Nasal cavity respiratory epithelium epithelial cell of viscerocranial mucosa (primary cell): ENCODE measurements at places on chromosomes 2 and 18. TPM values are rescaled to one million over a fixed set of nuclear protein-coding genes. Genes with fewer than 3 reads are reported as not detected.

The ACVR1C gene
- total RNA-seq, result 0.34 and 0.50 TPM in 2 replicates

The RGPD3 gene
- 0.34 and 0.43 TPM in 2 replicates for total RNA-seq

The HDLBP gene
- 1,081 and 1,093 TPM in 2 replicates for total RNA-seq

The ANKRD30B gene
- total RNA-seq, result not detected in 2 replicates

The FAP gene
- total RNA-seq, result 1.7 and 14.2 TPM in 2 replicates

The STK11IP gene
- total RNA-seq, result 14.2 and 15.4 TPM in 2 replicates

The LHCGR gene
- total RNA-seq, result not detected in 2 replicates

The MBP gene
- 54.3 and 54.7 TPM in 2 replicates for total RNA-seq

The DIPK1C gene
- not detected in 2 replicates for total RNA-seq

The KCNS3 gene
- total RNA-seq, result 4.1 and 8.1 TPM in 2 replicates

The PPIL3 gene
- 48.9 and 51.9 TPM in 2 replicates for total RNA-seq

The MYCN gene
- total RNA-seq, result not detected in 2 replicates

The NEU2 gene
- total RNA-seq, result not detected in 2 replicates

The ALLC gene
- total RNA-seq, result not detected in 2 replicates

The TMEM185B gene
- total RNA-seq, result 26.7 and 38.6 TPM in 2 replicates

The TNFAIP6 gene
- total RNA-seq, result not detected in 2 replicates

The CD8B2 gene
- total RNA-seq, result not detected in 2 replicates

The ARHGEF33 gene
- under 0.01 and 0.21 TPM in 2 replicates for total RNA-seq

The KCNJ3 gene
- total RNA-seq, result not detected in 2 replicates

The TRIM43 gene
- total RNA-seq, result under 0.01 TPM in 1 of 2 replicates, not detected in the other

The EPHA4 gene
- 2.7 and 7.6 TPM in 2 replicates for total RNA-seq

The HOXD9 gene
- not detected in 2 replicates for total RNA-seq

The IL18R1 gene
- total RNA-seq, result 5.5 and 9.5 TPM in 2 replicates

The CDK15 gene
- total RNA-seq, result not detected in 2 replicates

The G6PC2 gene
- not detected in 2 replicates for total RNA-seq

The RAX gene
- total RNA-seq, result not detected in 2 replicates

The GULP1 gene
- total RNA-seq, result 38.7 and 66.6 TPM in 2 replicates

The KCNG3 gene
- total RNA-seq, result under 0.01 TPM in 2 replicates

The PSMA8 gene
- total RNA-seq, result not detected in 2 replicates

The SERTAD2 gene
- total RNA-seq, result 8.5 and 25.2 TPM in 2 replicates

The UGT1A8 gene
- under 0.01 and 0.14 TPM in 2 replicates for total RNA-seq

The IL36RN gene
- 2.0 and 5.1 TPM in 2 replicates for total RNA-seq

The RTTN gene
- total RNA-seq, result 42.7 and 48.9 TPM in 2 replicates

The SLC20A1 gene
- total RNA-seq, result 105 and 112 TPM in 2 replicates

The GBX2 gene
- not detected in 2 replicates for total RNA-seq

The LYPD6 gene
- total RNA-seq, result 1.4 TPM in 2 replicates

The IL1RL1 gene
- 3.0 and 53.3 TPM in 2 replicates for total RNA-seq

The SLC5A7 gene
- not detected in 2 replicates for total RNA-seq

The POMC gene
- total RNA-seq, result 0.07 TPM in 1 of 2 replicates, not detected in the other

The FAM110C gene
- total RNA-seq, result 16.2 and 20.5 TPM in 2 replicates

The LINC00305 gene
- total RNA-seq, result not detected in 2 replicates

The NTSR2 gene
- not detected in 2 replicates for total RNA-seq

The MYO7B gene
- total RNA-seq, result not detected in 2 replicates
